ENCODE measurements at places on chromosomes 11 and 22. TPM values are rescaled to one million over a fixed set of nuclear protein-coding genes. Genes with fewer than 3 reads are reported as not detected.

ZBTB16 gene
- not detected for total RNA-seq

NECTIN1 gene
- 14.8 TPM for total RNA-seq

NPTXR gene
- 2.9 TPM for total RNA-seq

GAB4 gene
- not detected for total RNA-seq

TUB gene
- total RNA-seq, result 4.4 TPM

BTBD18 gene
- total RNA-seq, result not detected

All from HT1080 (cell line).